Activated CD4-positive, alpha-beta T cell treated with anti-CD3 and anti-CD28 coated beads for 4 hours (primary cell): ENCODE measurements at places on chromosomes 12 and 14.

- no peak for DNase-seq
Measured at GRCh38 chr12:124525927-124526692, 41.3 kb downstream of the NCOR2 start.

- DNase-seq, result no peak
Measured at GRCh38 chr12:106764220-106764619, 10.3 kb upstream of the RIC8B start.

- DNase-seq, result no peak
Measured at GRCh38 chr12:14545144-14546124, 22.2 kb downstream of the PLBD1 start.

DNA sequence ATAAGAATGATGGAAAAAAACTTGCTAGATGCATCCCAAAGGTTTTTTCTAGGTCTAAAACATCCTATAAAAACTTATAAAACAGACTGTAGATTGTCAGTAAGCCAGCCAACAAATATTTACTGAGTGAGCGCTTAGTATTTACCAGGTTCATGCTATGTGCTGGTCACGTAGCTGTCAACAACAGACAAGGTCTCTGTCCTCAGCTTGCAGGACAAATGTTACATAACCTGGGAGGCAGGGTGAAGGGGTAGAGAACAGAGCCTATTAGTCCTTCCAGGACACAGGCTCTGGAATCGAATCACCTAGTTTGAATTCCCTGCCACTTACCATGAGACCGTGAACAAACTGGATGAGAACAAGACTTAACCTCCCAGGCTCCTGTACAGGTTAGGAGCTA is 6.4 kb downstream of the NFYB start:
- DNase-seq, result no peak

DNA sequence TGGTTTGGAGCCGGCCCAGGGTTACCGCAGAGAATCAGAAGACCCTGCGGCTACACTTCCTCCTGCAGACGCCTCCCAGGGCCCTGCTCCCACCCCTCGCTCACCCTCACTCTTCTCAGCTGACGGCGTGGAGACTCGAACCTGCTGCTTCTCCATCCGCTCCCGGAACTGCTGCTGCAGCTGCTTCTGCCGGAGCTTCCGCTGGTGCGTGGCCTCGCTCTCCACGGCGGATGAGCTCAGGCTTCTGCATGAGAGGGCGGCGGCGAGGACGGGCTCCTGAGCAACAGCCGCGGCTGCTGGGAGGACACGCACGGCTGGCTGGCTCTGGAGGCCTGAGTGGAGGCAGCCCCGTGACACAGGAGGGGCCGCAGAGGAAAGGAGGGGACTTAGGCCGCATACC is 33.3 kb downstream of the RAD52 start:
- DNase-seq, result peak; percentile 9

DNA sequence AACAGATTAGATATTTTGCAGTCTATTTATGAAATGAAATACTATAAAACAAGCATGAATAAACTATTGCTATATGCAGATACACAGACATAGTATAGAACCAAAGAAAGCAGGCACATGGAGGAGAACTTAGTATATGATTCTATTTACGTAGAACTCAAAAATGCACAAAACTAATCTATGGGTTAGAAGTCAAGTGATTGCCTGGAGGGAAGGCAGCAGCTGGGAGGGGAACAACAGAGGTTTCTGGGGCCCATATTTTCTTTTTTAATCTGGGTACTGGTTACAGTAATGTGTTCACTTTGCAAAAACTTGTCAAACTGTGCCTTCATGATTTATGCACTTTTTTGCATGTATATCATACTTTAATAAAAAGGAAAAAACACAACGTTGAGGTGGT is 202.0 kb downstream of the BCAT1 start:
- no peak for DNase-seq

DNA sequence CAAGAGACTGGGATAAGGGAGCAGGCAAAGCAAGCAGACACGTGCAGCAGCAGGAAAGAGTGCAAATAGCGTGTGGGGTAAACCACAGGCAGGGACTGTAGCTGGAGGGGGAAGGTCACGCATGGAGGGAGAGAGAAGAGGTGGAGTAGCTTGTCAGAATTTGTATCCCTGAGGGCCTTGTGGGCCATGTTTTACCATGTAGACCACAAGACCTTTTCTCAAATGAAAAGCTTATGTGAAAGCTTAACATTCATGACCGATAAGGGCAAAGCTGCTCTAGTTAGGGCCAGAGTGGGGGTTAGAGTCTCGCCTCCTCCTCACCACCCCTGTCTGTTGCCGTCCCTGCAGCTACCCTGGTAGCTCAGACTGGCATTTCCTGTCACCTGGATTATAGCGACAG is 152.9 kb upstream of the E2F7 start:
- DNase-seq, result no peak

DNA sequence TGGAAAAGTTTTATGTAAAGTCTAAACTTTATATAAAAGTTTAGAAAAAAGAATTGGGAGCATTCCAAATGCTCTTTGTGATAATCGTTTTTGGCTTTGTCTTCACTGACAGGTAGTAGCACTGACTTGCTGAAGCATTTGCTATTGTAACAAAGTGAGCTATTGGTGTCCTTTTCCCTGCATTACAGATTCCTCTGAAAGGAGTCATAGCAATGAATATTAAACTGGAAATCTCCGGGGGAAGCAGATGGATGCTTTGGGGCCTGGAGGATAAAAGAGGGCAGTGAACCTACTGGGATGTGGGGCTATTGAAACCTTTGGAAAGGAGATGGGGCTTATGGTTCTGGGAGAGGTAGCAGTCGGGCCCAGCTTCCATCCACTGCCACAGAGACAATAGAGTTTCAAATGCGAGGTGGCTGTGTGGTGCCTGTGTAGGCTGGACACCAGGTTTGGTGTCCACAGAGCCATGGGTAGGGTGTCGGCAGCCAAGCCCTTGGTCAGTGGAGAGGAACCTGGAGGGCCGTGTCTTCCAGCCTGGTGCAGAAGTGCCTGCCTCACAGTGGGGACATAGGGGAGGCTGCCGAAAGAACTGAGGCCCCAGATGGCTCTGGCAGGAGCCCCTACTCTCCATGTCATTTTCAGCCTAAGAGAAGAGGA is 10.1 kb downstream of the GSG1 start:
- DNase-seq, result no peak

- no peak for DNase-seq
Measured at GRCh38 chr14:30114051-30114450, 186.4 kb upstream of the PRKD1 start.

DNA sequence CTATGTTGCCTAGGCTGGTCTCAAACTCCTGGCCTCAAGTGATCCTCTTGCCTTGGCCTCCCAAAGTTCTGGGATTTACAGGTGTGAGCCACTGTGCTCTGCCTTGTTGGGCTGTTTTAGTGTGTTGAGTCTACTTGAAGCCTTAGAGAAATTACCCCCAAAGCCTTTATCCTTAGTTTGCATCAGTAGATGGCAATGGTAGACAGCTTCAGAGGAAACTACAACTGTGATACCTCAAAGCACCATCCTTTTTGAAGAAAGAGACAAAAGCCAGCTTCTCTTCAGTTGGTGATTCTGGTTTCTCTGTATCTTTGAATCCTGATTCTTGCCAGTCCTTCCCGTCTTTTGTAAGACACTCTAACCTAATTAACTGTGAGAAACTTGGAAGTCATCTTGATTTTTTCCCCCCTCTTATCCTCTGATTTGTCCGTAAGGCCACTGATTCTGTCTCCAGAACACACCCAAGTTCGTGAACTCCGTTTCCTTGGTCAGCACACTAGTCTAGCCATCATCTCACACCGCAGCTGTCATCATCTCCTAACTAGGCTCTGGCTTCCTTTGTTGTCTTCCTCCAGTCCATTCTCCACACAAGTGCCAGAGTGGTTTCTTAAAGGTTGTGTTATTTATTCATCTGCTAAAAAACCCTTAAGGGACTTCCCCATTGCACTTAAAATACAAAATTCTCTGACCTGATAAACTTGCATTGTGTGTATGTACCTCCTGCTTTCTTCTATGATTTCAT is 20.2 kb downstream of the ATP2A2 start:
- DNase-seq, result no peak

DNA sequence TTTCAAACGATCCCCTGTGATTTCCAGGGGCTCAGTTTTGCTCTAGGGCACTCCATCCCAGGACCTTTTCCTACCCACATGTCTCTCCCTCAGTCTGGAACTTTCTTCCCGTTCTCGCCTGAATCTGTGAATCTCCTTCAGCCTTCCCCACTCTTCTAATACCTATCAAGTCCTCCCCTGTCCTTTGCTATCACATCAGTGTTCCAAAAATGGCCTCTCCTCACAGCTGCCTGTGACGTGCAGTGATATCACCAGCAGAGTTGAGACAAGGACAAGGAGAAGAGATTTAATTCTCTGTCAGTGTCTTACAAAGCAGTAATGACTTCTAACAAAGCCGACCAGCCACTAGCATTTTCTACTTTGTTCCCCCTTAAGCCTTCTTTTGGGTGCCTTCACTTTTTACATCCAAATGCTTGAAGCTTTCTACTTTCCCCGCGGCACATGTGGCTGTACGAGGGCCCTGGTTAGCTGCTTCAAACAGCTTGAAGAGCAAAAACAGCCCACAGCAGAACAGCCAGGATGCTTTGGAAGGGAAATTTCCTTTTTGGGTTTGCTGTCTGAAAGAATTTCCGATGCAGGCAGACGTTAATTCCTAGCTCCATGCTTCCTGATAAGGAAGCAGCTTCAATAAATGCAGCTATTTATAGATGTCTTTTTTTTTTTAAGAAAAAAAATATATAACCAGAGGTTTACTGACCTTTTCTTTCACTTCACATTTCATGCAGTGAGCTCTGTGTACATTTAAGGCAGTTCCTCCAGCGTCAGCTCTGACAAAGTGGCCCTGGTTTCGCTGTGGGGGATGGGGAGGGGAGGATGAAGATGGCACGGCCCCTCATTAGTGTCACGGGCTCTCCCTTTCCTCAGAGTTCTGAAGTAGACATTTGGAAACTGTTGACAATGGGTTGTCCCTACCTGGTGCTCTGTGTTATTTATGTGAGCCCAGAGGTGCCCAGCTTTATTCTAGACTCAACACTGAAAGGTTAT is 109.3 kb downstream of the ETV6 start:
- no peak for DNase-seq

DNA sequence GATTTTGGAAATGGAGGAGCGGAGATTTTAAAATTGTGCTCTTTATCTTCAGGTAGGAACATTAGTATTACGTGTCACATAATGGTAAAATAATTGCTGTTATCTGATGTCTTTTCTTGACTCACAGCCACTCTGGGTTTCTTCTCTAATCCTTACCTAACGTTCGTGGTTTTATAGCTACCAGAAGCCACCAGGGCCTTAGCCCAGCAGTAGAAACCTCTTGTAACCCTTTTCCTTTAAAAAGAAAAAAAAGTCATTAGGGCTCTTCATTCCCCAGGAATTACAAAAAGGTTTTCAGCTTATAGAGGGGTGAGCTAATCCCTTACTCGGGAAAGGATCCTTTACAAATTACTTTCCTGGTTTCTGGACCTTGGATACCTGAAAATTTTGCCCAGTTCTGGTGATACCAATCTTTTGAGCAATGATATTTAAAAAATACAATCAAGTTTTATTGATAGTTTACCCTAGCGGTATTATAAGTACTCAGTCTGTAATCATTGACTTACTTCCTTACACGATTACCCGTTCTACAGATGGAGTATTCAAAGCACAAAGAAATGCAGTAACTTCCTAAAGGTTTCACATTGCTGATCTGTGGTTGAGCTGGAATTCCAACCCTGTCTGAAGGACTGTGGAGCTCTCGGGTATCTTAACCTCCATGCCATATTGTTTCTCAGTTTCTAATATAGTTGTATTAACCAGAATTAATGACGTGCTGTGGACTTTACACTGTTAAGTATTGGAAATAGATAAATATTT is 1.6 kb downstream of the GABARAPL1 start:
- no peak for DNase-seq

DNA sequence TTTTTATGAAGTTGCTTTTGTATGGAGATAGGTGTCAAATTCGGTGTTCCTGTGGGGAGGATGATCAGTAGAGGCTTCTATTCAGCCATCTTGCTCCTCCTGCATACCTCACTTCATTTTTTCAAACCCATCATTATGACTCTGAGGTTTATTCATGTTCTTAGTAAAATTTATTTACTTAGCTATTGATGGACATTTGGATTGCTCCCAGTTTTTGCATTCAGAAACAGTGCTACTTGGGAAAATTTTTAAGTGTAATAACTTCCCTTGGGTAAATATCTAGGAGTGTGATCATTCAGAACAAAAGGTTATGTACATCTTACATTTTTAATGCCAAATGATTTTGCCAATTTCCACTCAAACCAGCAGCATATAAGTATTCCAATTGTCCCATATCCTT is 208.3 kb downstream of the SYNE2 start:
- DNase-seq, result no peak

GRCh38 chr14:87067591-87067990 is 925.4 kb downstream of the GALC start:
- DNase-seq, result no peak

DNA sequence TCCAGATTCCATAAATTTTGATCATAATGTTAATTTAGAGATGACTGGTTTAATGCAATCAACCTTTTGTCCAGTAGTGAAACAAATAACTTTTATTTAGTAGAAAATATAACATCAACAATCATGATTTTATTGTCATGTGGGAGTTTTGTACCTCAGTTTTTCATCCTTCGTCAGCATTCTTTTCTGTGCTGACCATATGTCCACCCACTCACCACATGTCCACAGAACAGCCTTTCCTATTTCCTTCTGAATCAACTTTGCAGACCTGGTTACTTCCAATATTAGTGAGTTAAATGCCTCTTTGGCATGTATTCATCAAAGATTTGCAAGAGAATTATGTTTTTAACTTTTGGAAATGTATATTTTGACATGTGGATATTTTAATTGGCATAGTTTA is 36.8 kb upstream of the CNTN1 start:
- DNase-seq, result no peak

DNA sequence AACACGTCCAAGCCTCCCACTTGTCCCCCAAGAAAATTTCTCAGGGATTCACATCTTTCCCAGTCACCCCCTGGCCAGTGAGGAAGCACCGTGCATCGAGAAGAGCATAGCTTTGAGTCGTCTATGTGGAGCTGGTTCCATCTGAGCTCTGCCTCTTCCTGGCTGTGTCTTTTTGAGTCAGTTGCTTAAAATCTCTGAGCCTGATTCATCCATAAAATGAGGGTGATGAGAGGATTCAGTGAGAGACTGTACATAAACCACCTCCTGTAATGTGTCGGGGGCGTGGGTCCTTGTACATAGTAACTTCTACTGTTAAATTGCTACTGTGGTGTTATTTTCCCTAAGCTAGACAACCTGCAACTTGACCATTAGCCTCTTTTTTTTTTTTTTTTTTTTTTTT is 13.8 kb downstream of the CD9 start:
- DNase-seq, result no peak

- DNase-seq, result no peak
Measured at GRCh38 chr14:84581041-84581440, 948.9 kb upstream of the FLRT2 start.

- no peak for DNase-seq
Measured at GRCh38 chr12:132433641-132434395, 56.1 kb upstream of the FBRSL1 start.

DNA sequence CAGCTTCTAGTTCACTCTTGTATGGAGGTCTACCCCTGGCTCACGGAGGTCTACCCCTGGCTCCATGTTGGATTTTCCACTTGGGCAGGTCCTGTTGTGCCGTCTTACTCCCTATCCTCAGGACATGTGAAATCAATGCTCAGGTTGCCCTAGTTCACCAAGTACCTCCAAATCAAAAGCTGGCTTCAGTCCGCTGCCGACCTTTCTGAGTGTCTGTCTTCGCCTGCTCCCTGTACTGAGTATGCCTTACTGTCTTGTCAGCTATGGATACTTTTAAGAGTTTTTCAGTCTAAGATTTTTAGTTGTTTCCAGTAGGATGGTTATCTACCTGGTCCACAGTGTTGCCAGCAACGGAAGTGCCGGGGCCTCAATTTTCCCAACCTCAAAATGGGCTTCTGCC is 40.1 kb upstream of the BCL11B start:
- no peak for DNase-seq
